Right cardiac atrium (tissue), 5 donors: ENCODE measurements at places on chromosomes 3 and 15.
A peak's percentile ranks its signal among the peaks of the same experiment; 100 is the strongest.

DNA sequence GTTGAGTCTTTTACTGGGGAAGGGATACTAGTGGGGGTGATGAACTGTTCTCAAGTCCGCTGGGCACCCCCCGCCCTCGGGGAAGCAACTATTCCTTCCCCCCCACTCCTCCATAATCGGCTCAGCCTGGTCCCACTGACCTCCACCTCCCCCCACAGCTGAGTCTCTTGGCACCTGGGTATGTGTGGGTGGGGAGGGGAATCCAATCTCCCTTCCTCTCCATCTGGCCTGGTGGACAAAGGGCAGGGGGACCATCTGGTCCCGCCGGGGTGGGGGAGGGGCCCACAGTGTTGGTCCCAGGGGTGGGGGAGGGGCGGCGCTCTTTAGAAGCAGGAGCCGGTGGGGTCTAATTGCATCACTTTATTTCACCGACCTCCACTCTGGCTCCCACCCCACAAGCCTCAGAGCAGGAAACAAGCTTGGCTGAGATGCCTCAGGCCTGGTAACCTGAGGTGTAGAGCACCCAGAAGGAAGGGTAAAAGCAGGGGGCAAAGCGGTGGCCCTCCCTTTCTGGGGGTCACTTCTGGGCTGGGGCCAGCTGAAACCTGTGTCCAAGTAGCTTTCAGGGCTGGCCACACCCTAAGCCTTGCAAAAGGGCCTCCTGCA is 1.0 kb upstream of the PCBP4 start:
- peak; percentile 75 for DNase-seq

DNA sequence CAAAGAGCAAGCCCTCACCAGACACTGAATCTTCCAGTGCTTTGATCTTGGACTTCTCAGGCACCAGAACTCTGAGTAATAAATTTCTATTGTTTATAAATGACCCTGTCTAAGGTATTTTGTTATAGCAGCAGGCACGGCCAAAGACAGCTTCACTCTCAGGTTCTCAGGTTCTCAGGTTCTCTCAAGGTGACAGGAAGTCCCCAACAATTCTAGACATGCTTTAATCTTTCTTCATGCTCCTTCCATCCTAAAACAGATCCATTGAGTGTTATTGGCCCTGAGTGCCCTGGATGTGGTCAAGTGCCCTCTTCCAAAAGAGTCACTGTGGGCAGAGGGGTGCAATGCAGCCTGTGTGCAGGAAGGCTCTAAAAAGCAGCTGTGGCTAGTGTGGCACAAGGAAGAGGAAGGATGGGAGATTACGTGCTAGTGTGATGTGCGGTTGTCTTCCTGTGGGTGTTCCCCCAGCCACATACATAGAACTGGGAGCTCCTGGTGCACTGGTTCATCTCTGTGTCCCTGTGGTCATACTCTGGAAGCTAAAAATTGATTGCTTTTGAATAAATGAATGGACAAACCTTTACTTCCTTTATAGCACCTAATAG is 11.0 kb upstream of the RAB7A start:
- no peak for DNase-seq

DNA sequence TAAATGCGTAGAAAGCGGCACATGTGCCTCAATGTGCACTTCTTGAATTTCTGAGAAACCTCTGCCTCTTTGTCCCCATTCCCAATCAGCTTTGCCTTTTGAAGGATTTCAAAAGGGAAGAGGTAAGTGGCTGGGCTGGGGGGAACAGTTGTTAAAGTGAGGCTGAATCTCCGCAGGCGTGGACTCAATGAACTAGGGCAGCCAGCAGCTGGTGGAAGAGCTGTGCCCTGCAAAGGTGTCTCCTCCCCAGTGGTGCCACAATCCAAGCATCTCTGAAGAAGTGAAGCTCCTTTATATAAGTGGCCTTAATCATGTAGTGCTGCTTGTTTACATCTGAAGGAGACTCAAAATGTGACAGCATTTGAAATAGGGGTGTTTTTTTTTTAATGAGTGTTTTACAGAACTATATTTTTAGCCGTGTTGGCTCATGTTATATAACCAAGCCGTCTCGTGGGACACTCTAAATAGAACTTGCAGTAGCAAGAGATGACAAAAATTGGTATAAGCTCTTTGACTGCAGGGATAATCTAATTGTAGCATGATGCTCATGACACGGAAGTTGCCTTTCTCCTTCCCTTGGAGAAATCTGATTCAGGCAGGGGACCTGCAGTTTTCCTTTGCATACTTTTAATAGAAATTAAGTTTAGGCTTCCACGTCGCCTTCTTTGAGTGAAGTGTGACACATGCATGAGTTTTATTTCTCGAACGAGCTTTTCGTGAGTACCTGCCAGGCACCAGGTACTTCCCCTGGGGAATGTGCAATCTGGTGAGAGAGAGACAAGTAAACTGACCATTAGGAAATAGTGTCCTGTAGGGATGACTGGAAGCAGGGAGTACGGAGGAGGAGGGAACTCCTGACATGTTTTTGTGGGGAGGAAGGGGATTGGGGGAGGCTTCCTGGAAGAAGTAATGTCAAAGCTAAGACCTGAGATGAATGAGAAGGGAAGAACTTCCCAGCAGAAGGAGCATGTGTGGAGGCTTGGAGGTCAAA is 179.7 kb upstream of the BHLHE40 start:
- DNase-seq: no peak

- no peak for DNase-seq
Measured at GRCh38 chr3:160437083-160437455, 12.5 kb downstream of the TRIM59 start.

GRCh38 chr3:149667576-149667975 is 9.8 kb upstream of the WWTR1 start:
- no peak for DNase-seq

DNA sequence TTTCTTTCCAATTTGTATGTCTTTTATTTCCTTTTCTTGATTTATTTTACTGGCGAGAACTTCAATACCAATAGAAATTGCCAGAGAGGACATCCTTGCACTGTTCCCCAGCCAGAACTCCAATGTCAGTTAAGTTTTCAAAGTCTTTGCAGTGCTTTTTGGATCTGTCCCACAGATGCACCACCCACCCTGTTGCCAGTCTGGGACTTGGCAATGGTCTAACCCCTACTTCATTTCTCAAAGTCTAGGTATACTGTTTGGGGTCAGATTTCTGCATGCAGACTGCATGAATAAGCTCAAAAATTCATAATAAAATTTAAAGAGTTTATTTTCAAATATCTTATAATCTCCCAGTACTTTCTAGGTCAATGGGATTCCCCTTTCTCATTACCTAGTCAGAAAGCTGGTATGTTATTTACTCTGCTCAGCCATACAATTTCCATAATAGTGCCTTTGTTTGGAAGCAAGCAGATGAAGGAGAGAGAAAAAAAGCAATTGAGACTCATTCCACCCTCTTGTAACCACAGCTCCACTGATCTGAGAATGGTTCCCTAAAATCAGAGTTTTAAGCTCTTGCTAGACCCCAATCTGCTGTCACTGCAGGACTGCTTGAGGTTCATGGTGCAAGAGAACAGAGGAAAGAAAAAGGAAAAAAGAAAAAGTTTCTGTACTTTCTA is 125.9 kb upstream of the PLXND1 start:
- no peak for DNase-seq

DNA sequence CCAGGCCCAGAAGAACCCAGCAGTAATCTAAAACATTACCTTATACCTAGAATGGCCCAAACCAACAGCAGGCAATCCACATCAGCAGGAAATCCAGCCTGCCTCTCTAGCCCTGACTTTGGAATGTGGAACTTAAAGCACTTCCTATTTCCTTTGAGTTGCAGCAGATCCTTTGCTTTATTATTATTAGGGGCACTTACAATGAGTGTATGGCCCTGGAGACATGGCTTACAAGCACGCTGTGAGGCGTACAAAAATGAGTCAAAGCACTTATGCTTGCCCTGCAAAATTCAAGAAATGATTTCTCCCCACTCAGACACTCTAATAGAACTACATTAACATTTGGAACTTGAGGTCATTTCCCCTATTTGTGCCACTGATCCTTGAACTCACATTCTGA is 9.5 kb upstream of the KNSTRN start:
- no peak for DNase-seq

DNA sequence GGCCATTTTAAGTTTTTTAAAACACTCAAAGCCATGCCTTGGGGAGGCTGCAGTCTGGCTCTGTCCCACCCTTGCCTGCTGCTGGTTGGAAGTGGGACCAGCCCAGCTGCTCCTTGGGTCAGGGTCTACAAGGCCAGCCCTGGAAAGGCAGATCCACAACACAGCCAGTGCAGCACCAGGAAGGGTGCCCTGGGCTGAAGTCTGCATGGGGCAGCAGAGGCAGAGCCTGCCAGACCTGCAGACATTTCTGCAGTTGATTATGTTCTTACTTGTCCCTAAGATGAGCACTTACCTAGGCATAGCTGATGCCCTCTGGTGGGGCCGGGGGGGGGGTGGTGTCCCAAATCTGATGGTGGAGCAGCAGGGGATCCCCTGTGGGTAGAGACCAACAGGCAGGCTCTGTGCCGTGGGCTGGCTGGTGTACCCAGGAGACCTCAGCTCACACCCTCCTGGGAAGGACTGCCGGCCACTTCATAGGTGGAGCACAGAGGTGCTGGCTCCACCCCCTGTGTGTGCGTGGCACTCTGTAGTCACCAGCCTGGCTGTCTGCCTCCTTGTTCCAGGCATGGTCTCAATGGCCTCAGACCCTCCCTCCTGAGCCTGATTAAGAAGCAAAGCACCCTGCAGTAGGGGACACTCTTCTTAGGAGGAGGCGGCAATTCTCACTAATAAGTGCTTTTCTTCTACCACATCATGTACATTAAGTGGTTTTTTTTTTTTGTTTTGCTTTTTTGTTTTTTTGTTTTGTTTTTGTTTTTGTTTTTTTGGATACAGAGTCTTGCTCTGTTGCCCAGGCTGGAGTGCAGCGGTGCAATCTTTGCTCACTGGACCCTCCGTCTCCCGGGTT is 97.4 kb upstream of the KLF13 start:
- DNase-seq: no peak

DNA sequence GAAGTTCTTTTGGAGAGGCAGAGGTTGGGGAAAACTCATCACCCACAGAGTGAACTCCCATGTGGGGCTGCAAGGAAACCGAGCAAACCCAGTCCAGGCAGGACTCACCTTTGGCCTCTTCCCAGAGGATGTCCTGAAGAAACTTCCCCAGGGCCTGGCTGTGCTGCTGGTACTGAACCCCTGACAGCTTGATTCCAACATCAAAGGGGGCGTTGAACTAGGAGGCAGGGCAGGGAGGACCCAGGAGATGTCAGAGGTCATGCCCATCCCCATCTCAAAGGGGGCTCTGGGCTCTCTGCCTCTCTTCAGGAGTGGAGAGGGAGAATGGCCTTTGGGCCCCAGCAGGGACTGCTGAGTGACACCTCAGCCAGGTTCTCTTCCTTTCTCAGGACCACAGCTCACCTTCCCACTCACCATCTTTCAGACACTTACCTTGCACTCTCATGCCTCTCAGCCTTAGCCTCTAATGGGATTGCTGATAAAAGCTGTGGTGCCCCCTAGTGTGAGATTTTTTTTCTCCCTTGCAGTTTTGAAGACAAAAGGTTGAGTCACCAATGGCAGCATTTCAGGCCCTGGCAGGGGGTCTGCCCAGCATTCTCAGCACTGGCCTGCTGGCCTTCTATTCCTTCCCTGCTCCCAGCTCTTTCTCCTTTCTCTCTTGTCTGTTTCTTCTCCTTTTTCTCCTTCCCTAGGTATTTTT is 6.0 kb downstream of the GHRL start:
- no peak for DNase-seq

DNA sequence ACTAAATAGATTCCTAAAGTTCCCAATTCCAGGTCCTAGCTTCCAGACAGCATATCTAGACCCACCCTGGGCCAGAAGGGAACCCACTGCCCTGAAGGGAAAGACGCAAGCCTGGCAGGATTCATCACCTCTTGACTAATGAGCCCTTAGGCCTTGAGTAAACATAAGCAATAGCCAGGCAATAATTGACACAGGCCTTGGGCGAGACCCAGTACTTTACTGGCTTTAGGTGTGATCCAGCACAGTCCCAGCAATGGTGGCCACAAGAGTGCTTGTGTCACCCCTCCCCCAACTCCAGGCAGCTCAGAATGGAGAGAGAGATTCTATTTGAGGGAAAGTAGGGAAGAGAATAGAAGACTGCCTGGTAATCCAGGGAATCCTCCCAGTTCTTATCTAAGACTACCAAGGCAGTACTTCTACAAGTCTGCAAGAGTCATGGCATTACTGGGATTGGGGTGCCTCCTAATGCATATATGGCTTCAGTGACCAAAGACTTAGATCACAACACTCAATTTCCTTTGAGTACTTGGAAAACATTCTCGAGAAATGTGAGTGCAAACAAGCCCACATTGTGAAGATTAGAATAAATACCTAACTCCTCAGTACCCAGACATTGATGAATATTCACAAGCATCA is 30.4 kb upstream of the WWTR1 start:
- no peak for DNase-seq

DNA sequence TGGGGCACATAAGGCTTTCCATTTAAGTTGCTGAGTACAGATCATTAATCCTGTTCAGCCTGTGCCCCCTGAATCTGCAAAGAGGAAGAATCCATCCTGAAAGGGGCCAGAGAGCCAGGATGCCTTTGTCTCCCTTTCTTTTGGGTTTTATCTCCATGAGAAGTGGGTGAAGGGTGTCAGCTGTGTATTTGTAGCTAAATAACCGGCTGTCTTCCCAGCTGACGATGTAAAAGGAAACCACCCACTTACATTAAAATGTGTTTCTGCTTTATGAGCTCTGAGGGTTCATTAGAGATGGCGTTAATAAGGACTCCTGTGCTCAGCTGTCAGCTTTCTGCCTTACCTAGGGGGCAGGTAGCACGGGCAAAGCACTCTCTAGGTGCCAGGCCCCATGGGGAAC is 83.4 kb downstream of the SLCO3A1 start:
- DNase-seq: no peak

GRCh38 chr3:184380185-184380626 is 352 bp downstream of the CHRD start:
- DNase-seq: peak; percentile 77

- no peak for DNase-seq
Measured at GRCh38 chr3:141454054-141454453, 32.8 kb upstream of the RASA2 start.

- no peak for DNase-seq
Measured at GRCh38 chr3:110123946-110124345, 786.6 kb upstream of the DPPA4 start.

DNA sequence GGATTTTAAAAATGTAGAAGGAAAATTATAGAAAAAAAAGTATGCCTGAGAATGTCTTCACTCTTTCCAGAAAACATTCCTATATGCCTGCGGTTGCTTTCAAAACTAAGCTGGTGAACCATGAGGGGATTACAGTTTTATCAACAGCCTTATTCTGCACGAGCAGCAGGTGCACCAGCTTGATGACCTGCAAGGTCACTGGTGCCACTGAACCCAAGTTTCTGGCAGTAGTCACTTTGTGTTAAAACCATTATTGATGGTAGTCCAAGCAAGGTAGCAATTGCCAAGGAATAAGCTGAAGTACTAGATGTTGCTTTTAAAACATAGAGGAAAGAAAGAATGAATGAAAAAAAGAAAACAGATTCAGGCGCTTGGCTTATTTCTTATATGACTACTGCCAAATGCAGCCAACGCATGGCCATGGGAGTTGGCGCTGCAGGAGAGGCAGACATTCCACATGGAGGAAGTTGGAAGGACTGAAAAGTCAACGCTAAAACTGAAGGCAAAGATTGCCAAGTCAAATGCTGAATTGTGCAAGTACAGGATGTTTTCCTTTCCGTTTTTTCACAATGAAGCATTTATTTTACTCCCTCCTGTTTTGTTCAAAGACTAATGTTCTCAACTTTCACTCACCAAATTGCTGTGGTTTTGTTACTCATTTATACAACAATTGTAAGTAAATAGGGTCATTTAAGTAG is 601.4 kb downstream of the CADM2 start:
- DNase-seq: peak; percentile 80
